ENCODE measurements at places on chromosomes 3 and 15.

- no peak for DNase-seq
These were observed 36.0 kb downstream of the LEO1 start for GRCh38 chr15:51935466-51936104.

DNA sequence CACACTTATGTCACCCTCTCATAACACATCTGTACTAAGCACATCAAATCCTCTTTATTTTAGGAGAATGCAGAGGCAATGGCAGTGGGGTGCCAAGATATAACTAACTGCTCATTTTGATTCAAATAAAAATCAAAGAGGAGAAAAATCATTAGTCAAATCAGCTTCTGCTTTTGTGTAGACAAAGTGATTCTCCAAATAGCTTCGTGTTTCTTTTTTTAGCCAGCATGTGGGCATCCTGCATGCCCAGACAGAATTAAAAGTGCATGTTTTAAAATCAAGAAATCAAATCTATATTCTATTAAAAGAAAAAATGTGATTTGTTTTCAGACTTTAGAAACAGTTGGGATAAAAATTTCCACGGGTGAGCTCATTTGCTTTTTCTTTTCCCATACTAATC, 761.3 kb upstream of the CFAP20DC start:
- DNase-seq, result no peak

DNA sequence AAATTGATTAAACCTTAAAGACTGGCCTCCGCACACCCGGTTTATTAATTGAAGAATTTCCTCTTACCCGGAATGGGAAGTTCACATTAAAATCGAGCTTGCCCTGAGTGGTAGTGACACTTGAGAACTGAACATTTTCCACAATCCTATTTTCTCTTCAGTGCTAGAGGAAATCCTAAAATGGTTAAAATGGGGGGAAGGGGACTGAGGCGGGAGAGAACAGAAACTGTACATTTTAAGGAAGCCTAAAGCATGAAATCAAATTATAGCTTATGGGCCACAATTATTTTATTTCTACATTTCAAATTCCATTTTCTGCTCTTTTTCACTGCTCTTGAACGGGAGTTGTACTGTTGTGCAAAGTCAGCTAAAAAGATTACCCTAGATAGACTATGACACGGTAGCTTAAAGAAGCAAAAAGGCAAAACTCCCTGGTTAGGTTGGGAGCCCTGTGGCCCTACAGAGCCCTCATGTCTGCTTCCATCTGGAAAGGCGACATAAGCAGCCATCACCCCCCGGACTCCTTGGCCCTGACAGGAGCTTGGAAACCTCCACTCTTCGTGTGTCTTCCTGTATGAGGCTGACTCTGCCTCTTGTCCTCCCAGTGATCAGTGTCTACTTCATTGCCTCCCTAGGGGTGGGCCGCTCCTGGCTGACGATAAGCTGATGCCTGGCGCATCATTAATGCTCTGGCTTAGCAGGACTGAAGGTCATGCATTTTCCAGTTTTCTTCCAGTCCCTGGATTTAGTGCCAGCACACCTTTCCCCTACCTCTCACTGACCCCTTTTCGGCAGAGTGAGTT, 79.3 kb downstream of the EEFSEC start:
- no peak for DNase-seq

- no peak for DNase-seq
These were observed 29.1 kb downstream of the GRIP2 start for GRCh38 chr3:14510838-14511622.

DNA sequence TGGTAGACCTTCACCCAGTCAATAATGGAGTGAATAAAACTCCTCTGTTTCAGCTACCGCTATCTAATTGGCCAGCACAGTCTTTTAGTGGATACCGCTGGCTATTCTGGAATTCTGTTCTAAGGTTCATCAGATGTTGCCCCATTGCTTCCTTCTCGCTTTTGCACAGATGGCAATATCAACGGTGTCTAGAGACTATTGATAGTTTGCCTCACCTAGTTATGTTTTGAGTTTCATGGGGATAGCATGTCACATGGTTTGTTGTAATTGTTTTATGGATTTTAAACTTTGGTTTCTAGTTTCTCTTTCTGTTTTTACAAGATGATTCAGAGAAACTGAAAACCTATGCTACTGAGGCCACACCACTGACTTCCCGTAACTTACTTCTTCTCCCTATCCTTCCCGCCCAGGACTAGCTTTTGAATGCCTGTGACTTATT, 2.0 kb downstream of the XRN1 start:
- DNase-seq, result no peak

DNA sequence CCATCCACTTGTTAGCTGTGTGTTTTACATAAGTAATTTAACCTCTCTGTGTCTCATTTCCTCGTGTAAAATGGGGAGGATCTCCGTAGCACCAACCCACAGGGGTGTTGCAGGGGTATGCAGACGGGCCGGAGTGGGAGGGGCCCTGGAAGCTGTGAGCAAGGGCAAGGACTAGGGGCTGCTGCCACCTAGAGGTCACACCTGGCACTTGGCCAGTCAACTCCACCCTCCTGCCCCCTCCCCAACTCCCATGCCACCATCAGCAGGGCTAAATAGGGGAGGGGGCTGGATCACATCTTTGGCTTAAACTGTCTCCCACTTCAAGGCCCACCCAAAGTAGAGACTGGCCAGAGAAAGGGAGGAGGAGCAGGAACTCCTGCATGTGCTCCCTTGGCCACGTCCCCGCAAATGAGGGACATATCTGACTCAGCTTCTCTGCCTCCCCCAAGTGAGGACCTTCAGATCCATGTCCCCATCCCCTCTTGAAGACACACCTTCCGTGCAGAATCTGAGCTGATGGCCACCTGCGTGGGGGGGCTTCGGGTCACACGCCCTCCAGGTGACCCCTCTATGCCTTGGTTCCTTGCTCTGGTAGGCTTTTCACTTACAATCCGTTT, 2.6 kb downstream of the CCDC9B start:
- peak; percentile 63 for DNase-seq

- no peak for DNase-seq
These were observed 160.9 kb upstream of the STAC start for GRCh38 chr3:36219398-36219797.

- DNase-seq, result no peak
These were observed 802.9 kb downstream of the GRM7 start for GRCh38 chr3:7663771-7664170.

DNA sequence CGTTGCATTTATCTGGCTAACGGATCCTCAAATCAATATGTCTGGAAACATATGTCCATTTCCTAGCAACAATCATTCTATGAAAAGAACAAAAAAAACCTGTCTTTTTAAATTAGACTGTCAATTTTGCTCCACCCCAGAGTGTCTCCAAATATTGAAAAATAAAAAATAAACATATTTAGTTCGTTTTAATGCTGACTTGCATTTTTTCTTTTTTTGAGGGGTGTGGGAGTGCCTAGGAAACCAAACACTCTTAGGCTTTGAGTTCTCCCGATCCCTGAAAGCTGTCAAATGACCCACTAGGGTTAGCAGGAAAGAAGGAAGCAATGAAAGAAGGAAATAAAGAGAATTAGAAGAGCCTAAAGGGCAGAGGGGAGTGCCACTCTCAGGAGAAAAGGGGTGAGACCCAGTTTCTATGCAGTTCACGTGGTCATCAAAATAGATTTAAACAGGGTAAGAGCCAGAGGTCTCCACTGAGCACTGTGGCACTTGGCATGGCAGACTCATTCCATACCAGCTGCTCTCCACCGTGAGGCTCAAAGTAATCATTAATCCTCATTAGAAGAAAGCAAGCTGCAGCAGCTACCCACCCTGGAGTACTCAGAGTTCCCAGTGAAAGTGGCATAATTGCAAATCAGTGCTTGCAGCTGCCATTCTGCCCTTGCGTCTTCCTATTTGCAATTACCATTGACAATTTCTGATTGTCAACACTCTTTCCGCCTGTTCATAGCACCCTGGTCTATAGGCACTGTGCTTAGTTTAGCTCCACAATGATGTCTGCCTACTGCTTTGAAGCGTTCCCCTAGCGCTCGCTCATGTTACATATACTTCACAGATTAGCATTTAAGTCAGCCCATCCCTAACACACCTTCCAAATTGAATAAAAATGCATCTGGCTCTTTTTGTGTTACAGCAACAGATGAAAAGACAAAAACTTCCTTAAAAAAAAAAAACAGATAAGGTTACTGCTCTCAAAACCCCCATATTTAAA, 32.3 kb downstream of the PDZRN3 start:
- DNase-seq, result no peak

GRCh38 chr15:69610277-69610676, 157.7 kb downstream of the RPLP1 start:
- DNase-seq, result no peak

- DNase-seq, result no peak
These were observed 37.5 kb downstream of the SETMAR start for GRCh38 chr3:4340411-4341335.

- no peak for DNase-seq
These were observed 193.0 kb downstream of the RORA start for GRCh38 chr15:61036136-61036535.

- DNase-seq, result no peak
These were observed 771 bp downstream of the CALML4 start for GRCh38 chr15:68204361-68204760.

Measured in PC-9 (cell line).